ENCODE measurements at places on chromosomes 2 and 18.

DNA sequence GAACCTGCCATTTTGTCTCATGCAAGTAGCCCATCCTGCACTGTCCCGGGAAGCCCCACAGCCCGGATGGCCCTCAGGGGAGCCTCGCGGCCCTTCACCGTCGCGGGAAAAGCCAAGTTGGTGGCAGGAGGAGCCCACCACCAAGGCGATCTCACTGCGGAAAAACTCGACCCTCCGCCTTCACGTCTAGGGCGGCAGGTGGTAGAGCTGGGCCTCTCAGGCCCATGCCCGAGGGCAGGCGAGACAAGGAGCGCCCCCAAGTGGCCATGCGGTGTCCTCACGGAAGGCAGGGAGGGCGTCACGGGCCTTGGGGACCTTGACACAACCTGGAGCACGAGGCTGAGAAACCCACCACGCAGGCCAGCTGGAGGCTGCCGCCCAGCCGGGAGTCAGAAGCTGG, 34.8 kb upstream of the SKA1 start:
- no peak for DNase-seq

- DNase-seq: no peak
Observed at GRCh38 chr2:237259201-237259600, 154.8 kb downstream of the COL6A3 start.

DNA sequence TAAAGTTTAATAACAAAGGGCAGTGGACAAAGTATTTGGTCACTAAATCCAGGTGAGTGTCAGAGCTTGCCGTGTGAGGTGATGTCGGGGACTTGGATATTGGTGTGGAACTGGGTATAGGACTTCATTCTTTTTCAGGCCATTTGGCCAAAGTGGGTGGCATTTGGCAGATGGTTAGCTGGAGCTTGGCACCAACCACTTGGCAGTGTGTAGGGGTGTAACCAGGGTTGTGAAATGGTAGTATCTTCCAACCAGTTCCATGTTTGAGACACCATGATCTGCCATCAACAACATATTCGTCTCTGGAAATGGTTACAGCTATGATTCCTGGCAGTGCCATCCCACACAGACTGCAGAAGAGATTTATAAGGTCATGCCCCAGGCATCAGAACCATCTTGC, 113.9 kb downstream of the CCDC85A start:
- no peak for DNase-seq

GRCh38 chr18:9032519-9032918, 70.0 kb upstream of the NDUFV2 start:
- no peak for DNase-seq

DNA sequence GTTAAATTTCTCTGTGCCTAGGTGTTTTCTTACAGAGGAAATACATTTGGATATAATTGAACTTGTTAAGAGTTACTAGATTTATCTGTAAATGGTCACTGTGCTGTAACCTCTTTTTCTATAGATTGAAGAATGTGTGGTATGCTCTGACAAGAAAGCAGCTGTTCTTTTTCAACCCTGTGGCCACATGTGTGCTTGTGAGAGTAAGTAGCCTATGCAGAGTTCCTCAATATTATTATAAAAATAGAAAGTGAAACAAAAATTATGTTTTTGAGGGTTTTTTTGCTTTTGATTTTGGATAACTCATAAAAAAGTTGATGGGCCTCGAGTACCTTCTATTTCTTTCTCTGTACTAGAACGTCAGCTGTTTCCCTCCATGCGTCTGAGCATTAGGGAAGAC, 112.4 kb downstream of the MIB1 start:
- DNase-seq: no peak

DNA sequence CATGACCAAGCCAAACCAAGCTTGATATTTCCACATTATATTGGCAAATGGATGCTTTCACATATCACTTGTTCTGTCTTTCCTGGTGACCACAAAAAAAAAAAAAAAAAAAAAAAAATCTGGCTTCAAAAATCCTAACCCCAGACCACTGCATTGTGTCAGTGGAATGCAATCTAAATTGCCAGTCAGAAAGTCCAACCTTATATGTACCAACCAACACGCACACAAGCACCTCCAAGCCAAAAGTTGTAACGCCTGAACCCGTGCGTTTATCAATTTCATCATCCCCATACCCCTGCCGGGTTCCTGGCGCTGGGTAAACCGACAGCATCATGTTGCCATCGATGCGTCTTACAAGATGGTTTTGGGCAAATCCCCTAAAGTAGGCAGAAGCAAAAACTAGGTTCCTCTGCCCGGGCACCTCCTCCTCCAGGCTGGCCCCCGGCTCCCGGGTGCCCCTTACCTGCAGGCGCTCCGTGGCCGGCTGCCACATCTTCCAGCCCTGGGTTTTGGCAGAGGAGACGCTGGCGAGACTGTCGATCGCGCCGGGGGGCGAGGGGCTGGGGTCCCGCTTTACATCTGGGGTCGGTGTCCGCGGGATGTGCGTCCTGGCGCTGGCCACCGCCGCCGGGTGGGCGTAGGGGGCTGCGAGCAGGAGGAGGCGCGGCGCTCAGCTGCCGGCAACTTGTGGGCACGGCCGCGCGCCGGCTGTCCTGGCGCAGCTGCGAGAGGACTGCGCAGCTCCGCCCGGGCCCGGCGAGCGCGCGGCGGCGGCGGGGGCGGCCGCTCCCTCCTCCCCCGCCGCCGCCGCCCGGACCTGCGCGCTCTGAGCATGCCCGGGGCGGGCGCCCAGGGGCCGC, at the start of gene PID1:
PID1 (minus strand) TSS at position 737 of the 860 bp plus-strand sequence; CDS start at position 493, 244 bp downstream.
- no peak for DNase-seq

DNA sequence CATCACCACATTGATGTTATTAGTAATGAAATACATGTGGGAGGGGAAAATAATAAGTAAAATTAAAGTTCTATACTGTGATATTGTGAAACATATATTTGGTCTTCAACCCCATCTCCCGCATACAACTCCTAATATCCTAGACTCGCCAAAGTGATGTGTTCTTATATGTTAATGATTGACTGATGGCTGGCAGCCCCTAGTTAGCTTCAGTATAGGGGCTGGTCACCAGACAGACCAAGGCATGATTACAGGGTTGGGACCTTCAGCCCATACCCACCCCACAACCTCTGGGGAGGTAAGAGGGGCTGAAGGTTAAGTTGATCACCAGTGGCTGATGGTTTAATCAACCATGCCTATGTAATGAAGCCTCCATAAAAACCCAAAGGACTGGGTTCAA, 28.1 kb upstream of the MREG start:
- no peak for DNase-seq

- DNase-seq: peak; percentile 90
Observed at GRCh38 chr2:47076586-47077441, 78.3 kb downstream of the STPG4 start.

GRCh38 chr18:49225160-49225559, 235.3 kb downstream of the DYM start:
- DNase-seq: peak; percentile 29

DNA sequence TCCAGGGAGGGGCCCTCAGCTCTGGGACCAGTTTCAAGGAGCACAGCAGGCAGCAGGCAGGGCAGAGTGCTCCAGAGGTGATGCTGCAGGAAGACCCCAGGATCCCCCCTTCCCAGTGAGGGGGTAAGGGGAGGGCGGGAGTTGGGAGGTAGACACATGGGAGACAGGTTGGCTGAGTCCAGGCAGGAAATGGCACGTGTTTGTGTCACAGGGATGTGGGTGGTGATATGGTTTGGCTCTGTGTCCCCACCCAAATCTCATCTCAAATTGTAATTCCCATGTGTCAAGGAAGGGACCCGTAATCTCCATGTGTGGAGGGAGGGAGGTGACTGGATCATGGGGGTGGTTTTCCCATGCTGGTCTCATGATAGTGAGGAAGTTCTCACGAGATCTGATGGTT, 25.2 kb upstream of the OTOS start:
- DNase-seq: no peak

GRCh38 chr2:240320204-240320993, 115.1 kb upstream of the GPC1 start:
- peak; percentile 8 for DNase-seq

DNA sequence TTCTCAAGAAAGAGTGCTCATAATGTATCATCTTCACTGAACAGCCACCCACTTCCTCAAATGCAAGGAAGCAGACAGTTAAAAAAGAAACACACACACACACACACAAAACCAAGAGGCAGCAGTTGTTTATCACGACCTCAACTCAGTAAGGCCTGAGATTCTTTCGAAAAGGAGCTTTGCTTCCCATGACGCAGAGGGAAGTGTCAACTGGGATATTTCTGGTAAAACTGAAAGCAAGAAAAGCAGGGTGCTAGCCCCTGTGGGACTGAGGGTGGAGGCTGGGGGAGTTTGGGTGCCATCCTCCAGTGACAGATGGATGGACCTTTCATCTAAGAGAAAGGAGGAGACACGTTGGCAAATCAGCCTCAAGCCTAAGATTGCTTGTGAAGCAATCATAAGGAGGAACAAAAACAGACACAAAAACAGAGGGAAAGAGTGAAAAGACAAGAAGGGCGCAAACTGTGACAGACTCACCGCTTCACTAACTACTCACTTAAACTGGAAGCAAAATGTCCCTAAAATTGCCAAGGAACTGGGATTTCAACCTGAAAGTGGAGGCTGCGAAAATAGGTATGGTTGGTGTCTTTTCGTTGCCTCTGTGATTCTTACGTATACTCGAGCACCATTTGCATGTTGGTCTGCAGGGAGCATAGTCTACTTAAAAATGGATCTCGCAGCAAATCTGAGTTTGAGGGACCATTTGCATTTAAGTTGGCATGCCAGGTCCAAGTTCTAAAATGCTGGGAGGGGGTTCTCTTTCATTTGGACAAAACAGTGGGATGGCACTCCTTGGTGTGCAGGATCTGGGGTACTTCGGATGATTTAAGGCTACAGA, at the start of gene ARHGAP25:
ARHGAP25 (plus strand) TSS at position 124 of the 838 bp plus-strand sequence; CDS start at position 513, 389 bp downstream.
- no peak for DNase-seq

DNA sequence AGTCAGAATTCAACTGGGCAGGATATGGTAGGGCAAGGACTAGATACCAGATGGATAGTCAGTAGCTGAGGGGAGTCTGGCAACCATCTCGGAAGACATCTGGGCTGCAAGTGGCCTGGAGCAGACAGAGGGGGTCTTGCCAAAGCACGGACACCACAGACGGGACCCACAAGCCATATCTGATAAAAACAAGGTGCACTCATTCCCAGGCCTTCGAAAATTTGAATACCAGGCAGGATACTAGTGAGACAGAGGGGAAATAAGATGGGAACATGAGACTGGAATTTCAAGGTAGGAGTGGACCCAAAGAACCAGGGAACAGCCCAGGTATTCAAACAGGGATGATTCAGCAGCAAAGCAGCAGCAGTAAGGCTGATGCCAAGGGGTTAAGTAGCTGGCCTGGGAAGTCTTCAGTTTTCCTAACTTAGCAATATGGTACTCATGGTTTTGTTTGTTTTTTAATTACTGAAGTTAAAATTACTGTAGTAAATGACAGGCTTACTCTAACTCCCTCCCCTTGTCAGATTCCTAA, 144.9 kb upstream of the NCKAP5 start:
- DNase-seq: no peak

GRCh38 chr2:121969166-121969565, 213.7 kb downstream of the TSN start:
- DNase-seq: no peak

DNA sequence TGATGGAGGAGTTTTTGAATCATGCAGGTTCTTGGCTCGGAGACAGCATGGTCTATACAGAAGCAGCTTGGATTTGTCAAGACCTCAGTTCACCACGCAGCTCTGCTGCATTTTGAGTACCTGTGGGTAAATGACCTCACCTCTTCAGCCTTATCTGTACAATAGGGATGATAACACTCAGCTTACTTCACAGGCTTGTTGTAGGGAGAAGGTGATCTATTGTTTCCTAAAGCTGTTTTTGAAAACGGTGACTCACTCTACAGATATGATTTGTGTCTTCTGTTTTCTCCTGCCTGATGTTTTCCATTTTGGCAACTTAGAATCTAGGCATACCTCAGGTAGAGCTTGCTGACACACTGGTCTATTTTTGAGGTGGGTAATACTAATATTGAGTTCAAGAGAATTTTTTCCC, 80.3 kb downstream of the FMNL2 start:
- no peak for DNase-seq

DNA sequence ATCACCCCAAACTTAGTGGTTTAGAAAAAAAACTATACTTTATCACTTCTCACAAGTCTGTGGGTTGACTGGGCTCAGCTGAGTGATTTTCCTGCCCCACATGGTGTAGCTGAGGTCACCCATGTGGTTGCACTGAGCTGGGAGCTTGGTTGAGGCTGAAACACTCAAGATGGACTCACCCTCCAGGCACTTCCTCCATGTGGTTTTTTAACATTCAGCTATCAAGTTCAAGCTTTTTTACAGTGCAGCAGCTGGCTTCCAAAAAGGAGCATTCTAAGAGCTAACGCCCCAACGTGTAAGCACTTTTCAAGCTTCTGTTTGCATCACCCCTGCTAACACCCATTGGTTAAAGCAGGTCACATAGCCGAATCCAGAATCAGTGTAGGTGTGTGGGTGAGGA, 105.9 kb upstream of the CREB1 start:
- DNase-seq: no peak

GRCh38 chr2:135925571-135925970, 49.3 kb upstream of the MCM6 start:
- no peak for DNase-seq

DNA sequence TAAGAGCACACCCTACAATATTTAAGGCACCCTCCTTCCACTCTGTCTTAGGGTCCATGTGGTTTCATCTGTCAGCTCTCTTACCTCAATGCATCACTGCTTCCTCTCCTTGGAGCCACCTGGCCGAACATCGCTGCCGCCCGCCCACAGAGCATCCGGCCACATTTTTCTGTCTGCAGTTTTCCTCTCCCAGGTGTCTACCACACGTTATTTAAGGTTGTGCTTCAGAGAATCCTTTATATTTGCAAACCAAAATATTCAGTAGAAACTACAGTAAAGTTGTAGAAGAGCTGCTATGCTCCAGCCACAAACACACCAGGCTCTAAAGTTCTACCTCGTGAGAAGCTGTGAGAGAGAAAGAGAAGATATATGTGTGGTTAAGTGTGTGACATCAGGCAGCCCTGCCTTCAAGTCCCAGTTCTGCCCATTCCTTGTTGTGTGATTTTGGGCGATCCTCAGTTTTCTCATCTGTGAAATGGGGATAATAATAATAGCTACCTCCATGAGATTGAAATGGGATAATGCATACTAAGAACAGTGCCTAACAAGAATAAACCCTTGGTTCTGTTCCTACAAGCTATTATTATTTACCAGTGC, 4.9 kb upstream of the STK17B start:
- no peak for DNase-seq

- no peak for DNase-seq
Observed at GRCh38 chr2:38549071-38549704, 53.5 kb downstream of the HNRNPLL start.

- no peak for DNase-seq
Observed at GRCh38 chr2:11872247-11872947, 126.0 kb downstream of the LPIN1 start.

GRCh38 chr2:130327703-130328527, 14.8 kb upstream of the IMP4 start:
- DNase-seq: peak; percentile 0

Data from amniotic stem cell (primary cell).